ENCODE measurements at places on chromosomes 12 and 14.

DNA sequence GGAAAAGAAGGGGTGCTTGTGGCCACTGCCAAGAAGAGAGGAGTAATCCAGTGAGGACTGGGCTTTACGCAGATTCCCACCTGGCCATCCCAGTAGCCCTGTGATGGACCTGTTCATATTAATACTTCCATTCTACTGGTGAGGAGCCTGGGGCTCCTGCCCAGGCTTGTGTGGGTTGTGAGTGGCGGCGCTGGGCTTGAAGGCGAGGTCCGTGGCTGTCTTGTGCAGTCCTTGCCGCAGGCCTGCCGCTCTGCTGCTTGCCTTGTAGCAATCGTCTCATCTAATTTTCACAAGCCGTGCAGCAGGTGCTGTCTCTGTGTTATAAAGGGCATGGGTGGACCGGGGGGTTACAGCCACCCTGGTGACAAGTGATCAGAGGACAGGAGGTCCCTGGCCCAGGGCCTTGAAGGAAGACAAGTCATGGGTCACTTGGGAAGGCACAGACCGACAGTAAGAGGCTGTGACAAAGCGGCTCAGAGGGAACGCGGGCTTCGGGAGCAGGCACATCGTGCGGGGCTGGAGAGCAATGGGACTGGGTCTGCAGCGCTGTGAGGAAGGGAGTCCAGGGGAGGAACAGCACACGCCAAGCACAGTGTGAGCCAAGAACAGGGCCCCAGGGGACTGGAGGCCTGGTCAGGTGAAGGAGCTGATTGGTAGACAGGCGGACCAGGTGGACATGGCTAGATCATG is 7.3 kb upstream of the BDKRB2 start:
- no peak for DNase-seq

DNA sequence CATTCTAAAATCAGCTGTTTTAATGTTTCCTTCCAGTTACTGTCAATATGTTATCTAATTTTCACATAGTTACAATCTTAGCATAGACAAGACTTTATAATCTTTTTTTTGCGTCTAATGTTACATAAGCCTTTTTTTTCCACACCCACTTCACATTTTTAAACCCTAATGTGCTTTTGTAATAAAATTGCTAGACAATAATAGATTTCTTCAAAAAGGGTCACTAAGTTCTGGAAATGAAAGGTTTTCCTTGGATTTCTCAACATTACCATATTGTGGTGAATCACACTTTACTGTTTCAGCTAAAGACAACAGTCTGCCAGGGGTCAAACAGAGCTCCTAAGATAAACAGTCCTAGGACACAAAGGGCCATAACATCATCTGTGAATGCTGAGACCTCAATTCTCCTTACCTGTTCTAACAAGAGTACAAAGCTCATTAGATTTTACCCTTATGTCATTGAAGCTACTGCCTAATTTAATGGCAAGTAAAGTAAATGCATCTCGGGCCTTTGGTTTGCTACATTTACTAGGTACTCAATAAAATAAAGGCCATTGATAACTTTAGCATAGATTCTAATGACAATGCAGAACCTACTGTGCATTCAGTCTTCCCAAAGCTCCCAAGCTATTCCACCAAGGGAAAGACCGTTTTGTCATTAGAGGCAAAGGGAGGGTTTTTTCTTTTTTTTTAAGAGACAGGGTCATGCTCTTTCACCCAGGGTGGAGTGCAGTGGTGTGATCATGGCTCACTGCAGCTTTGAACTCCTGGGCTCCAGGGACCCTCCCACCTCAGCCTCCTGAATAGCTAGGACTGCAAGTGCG is 111.2 kb upstream of the SLC38A2 start:
- DNase-seq = no peak

DNA sequence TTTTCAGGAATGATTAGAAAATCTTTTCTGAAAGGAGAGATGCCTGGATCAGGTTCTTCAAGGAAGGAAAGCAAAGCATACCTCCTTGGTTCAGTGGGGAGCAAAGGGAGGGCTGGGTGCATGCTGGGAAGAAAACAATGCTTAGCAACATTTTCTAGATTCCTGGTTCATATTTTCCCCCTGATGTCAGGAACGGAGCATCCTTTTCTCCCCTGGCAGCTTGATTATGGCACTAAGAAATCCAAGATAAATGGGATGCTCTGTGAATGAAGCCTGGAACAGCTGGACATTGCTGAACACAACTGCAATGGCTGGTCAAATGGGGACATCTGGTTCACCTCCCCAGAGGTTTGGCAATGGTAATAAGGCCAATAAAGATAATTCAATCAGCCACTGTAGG is 50.9 kb downstream of the KCNA5 start:
- DNase-seq = no peak

- no peak for DNase-seq
Observed at GRCh38 chr12:64665514-64665913, 55.2 kb downstream of the RASSF3 start.

DNA sequence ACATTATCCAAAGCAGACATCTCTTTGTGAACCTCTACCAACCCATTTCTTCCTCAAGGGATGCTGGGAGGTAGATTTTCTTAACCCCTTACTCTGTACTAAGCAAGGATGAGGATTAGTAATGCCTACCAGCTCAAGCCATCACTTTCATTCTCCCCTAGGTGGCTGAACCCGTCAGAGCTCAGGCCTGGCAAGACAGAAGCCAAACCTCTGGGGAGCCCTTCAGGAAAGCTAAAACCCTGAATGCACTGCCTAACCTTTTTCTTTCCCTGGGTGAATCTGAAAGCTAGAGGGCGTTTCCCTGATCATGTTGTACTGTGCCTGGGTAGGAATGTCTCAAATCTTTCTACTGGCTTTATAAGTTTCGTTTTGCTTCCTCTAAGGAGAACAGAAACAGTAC is 617.3 kb downstream of the RPL10L start:
- DNase-seq = no peak

GRCh38 chr14:89217891-89218290 is 199.1 kb downstream of the FOXN3 start:
- DNase-seq = no peak

DNA sequence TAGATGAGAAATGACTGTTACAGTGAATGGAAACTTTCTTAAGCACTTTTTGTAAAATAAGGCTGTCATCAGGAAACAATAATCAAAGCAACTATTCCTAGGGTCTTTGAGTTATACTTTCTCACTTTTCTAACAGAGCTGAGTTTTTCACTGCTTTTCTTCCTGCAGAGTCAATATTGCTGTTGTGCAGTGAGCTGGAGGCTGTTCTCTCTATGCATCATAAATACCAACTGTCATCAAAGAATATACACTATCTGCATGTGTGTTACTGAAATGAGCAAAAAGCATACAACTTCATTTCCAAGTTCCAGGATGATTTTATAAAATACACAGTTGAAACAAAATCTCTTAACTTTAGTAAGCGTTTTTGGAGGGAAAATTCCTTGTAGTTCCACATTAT is 110.4 kb upstream of the CPSF6 start:
- no peak for DNase-seq

- no peak for DNase-seq
Observed at GRCh38 chr12:130199581-130200390, 37.5 kb downstream of the FZD10 start.

GRCh38 chr12:64903479-64904152 is 79.2 kb downstream of the TBC1D30 start:
- no peak for DNase-seq

GRCh38 chr12:21938879-21939278 is 2.3 kb downstream of the ABCC9 start:
- DNase-seq = no peak

DNA sequence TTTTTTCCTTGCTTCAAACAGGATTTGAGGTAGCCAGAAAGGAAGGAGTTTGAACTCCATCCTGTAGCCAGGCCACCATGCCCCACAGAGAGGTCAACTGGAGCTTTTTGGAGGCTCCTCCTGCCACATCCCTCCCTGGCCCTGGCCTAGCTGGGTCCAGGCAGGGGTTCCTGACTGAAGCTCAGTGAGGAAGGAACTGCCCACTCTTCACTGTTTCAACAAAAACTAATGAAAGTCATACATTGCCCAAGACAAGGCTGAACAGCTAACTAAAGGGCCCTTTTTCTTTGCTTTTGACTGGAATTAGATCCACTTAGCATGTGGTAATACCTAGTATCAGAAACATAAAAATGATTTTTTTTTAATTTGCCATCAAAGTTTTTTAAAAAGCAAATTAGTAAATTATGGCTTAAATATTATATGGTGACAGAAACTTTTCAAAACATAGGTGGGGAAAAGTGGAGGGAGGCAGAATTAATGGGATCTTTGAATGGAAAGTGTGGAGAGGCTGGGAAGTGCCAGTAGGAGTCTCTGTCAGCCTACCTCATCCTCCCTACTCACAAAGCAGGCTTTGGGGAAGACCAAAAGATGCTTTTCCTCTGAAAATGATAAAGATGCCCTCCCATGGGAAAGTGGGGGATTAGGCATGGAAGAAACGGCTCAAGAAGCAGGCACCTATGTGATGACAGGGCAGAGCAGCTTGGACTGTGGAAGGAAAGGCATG is 22.0 kb downstream of the PLEK2 start:
- no peak for DNase-seq

DNA sequence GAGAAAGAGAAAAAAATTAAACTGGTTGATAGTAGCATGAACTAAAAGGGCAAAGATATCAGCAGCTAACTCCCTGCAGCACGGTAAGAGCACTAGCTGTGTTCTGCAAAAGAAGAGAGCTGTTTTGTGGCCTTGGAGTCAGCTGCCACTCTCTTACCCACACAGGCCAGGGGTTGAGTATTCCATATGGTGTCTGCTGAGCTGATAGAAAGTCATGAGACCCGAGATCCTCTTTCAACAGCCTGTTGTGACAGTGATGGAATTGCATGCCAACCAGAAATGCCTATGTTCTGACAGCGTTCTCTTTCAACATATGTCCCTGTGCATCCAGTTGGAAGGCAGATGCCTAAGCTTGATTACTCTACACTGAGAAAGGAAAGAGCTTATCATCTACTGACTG is 39.9 kb downstream of the TMTC1 start:
- DNase-seq = no peak

GRCh38 chr12:51374361-51374760 is 16.8 kb downstream of the GALNT6 start:
- no peak for DNase-seq

- DNase-seq = no peak
Observed at GRCh38 chr14:92154283-92154942, 32.6 kb downstream of the CPSF2 start.
